ENCODE measurements at places on chromosomes 5 and 9. TPM values are rescaled to one million over a fixed set of nuclear protein-coding genes. Genes with fewer than 3 reads are reported as not detected.

The FREM1 gene
- 0.37 TPM for total RNA-seq

The CXXC5 gene
- total RNA-seq: 111 TPM

The PCDH1 gene
- not detected for total RNA-seq

The EQTN gene
- not detected for total RNA-seq

The CD14 gene
- total RNA-seq: 0.98 TPM

The PDE6A gene
- total RNA-seq: not detected

The COL23A1 gene
- not detected for total RNA-seq

The CFAP157 gene
- total RNA-seq: not detected

The TMEM8B gene
- total RNA-seq: 1.6 TPM

The WWC1 gene
- total RNA-seq: 4.9 TPM

The CKMT2 gene
- 0.78 TPM for total RNA-seq

The TAF1L gene
- total RNA-seq: not detected
